Mesangial cell (primary cell): ENCODE measurements at places on chromosomes 12 and 14. TPM values are rescaled to one million over a fixed set of nuclear protein-coding genes. Genes with fewer than 3 reads are reported as not detected.

Gene RDH5
- 2.1 and 2.8 TPM in 2 replicates for total RNA-seq

Gene ACVRL1
- 2.1 and 3.9 TPM in 2 replicates for total RNA-seq

Gene PPM1H
- total RNA-seq, result 2.4 and 12.5 TPM in 2 replicates

Gene PLA2G1B
- not detected in 2 replicates for total RNA-seq

Gene DEPDC4
- 0.49 TPM in 1 of 2 replicates, not detected in the other for total RNA-seq

Gene DNAH10
- 0.25 TPM in 1 of 2 replicates, not detected in the other for total RNA-seq

Gene VDR
- 1.3 and 1.6 TPM in 2 replicates for total RNA-seq

Gene KRT78
- not detected in 2 replicates for total RNA-seq

Gene TUNAR
- not detected in 2 replicates for total RNA-seq

Gene CAPZA3
- not detected in 2 replicates for total RNA-seq

Gene MYG1
- total RNA-seq, result 74.3 and 81.6 TPM in 2 replicates

Gene PPP4R4
- 0.16 and 0.38 TPM in 2 replicates for total RNA-seq

Gene C12orf54
- total RNA-seq, result not detected in 2 replicates

Gene LRRC10
- not detected in 2 replicates for total RNA-seq

Gene RERGL
- not detected in 2 replicates for total RNA-seq

Gene STAT2
- 53.4 and 121 TPM in 2 replicates for total RNA-seq

Gene SALL2
- 13.4 and 24.2 TPM in 2 replicates for total RNA-seq

Gene RIMKLB
- 10.3 and 13.1 TPM in 2 replicates for total RNA-seq

Gene C14orf180
- not detected in 2 replicates for total RNA-seq

Gene FBLN5
- total RNA-seq, result 5.7 and 12.3 TPM in 2 replicates

Gene USP5
- 62.2 and 84.6 TPM in 2 replicates for total RNA-seq

Gene AGAP2
- 0.25 TPM in 1 of 2 replicates, not detected in the other for total RNA-seq

Gene RBM25
- 9.4 and 17.8 TPM in 2 replicates for total RNA-seq

Gene PMEL
- 1.5 and 6.6 TPM in 2 replicates for total RNA-seq

Gene TAS2R10
- 0.13 TPM in 1 of 2 replicates, not detected in the other for total RNA-seq

Gene MDP1
- total RNA-seq, result 5.9 and 16.9 TPM in 2 replicates

Gene GLT1D1
- 0.16 and 0.38 TPM in 2 replicates for total RNA-seq

Gene BCL11B
- total RNA-seq, result 0.16 and 0.38 TPM in 2 replicates
